OCI-M1 (cell line): ENCODE measurements at places on chromosomes 11 and 22.
A peak's percentile ranks its signal among the peaks of the same experiment; 100 is the strongest.

DNA sequence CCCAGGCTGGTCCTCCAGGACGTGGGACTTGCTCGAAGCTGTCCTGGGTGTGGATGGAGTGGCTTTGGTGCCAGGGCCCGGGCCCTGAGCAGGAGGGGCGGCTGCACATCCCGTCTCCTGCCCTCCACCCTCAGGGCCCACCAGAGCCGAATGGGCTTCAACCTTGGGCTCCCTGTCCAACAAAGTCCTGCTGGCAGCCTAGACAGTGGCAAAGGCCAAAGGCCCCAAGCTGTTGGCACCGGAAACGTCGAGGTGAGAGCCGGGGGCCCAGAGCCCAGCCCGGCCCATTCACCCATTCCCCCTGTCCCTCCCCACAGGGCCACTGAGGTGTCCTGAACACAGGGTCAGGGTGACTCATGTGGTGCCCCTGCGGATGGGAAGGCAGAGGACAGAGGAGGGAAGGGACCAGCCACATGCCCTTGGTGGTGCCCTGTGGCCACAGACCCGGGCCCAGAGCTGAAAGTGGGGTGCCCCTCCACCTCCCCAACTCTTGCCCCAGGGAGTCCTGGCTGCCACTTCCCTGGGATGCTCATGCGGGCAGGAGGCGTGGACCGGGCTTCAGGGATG is 9.1 kb downstream of the TSPAN32 start:
- no peak for DNase-seq

GRCh38 chr11:75524665-75525432 is 892 bp downstream of the GDPD5 start:
- no peak for DNase-seq

DNA sequence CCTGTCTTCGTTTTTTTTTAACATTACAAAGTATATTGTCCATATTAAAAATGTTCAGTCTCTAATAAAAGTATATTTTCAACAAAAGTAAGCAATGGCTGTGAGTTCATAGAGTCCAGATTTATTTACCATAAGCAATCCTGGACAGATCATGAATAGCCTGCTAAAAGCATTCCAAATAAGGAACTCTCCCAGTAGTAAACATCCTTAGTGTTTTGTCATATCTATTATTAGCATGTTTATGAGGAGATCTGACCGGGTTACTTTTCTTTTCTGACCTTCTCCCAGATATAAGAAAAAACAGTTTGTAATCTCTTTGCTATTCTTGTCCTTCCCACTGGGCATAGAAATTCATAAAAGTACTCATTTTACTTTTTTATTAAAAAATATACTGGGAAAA is 403.9 kb upstream of the ANO3 start:
- DNase-seq: no peak

- DNase-seq: no peak
Measured at GRCh38 chr11:120681434-120682331, 170.1 kb downstream of the GRIK4 start.

GRCh38 chr11:15967966-15968365 is 388.4 kb downstream of the SOX6 start:
- peak; percentile 46 for DNase-seq

- no peak for DNase-seq
Measured at GRCh38 chr11:72232260-72233055, 7.9 kb downstream of the INPPL1 start.

DNA sequence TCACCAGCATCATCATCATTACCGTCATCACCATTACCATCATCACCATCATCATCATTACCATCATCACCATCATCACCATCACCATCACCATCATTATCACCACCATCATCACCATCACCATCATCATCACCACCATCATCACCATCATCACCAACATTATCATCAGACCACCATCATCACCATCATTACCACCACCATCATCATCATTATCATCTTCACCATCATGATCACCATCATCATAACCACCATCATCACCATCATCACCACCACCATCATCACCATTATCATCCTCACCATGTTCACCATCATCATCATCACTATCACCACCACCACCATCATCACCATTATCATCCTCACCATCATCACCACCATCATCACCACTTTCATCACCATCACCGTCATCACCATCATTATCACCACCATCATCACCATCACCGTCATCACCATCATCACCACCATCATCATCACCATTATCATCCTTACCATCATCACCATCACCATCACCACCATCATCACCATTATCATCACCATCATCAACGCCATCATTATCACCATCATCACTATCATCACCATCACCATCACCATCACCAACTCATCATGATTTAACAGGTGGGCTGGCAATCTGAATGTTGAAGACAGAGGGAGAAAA is 2.4 kb upstream of the MYEOV start:
- no peak for DNase-seq

GRCh38 chr11:27241311-27242122 is 121.5 kb downstream of the CCDC34 start:
- peak; percentile 46 for DNase-seq
